ENCODE measurements at places on chromosomes 6 and 20.

DNA sequence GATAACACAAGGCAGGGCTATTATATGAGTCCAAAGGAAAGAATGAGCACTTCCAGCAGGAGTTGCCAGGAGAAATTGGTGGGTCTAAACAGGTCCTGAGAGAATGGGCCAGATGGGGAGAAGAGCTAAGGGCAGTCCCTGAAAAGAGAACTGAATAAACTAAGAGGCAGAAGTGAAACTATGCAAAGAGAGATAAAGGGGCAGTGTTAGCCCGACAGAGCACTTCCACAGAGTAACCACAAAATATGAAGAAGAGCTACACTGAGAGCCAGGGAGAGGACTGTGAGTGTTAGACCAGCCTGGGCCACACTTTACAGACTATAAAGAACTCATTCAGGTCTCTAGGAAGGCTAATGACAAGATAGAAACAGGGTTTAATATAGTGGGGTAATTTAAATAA, 43.8 kb downstream of the RALGAPA2 start:
- DNase-seq = no peak

DNA sequence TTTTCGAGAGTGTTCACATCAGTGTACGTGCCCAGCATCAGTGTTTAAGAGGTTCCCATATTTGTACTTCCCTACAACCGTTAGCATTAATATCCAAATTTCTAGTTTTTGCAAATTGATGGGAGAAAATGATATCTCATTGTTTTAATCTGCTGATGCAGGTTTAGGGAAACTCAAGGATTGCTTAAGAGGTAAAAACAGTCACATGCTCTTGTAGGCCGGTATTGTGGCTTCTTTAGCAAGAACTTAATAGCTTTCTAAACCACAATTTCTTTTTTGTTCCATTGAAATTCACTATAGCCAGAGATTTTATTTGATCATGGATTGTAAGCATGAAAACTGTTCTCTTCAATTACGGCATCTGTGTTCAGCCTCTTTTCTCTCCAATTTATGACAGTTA, 29.5 kb downstream of the BEND6 start:
- no peak for DNase-seq

DNA sequence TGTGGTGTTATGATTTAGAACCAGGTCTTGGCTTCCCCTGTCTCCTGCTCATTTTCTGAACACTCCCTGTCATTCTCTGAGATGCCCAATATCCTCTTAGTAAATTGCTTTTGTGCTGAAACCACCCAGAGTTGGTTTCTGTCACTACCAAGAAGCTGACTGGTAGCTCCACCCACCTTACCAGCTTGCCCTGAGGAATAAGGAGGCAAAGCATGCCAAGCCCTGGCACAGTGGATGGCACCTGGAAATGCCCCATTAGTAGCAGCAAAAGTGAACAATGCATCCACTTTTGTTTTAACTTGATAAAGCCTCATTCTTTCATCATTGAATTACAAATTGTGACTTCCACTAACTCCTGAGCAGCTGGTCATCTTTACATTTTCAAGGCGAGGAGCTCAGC, 157.7 kb downstream of the CDC5L start:
- no peak for DNase-seq

DNA sequence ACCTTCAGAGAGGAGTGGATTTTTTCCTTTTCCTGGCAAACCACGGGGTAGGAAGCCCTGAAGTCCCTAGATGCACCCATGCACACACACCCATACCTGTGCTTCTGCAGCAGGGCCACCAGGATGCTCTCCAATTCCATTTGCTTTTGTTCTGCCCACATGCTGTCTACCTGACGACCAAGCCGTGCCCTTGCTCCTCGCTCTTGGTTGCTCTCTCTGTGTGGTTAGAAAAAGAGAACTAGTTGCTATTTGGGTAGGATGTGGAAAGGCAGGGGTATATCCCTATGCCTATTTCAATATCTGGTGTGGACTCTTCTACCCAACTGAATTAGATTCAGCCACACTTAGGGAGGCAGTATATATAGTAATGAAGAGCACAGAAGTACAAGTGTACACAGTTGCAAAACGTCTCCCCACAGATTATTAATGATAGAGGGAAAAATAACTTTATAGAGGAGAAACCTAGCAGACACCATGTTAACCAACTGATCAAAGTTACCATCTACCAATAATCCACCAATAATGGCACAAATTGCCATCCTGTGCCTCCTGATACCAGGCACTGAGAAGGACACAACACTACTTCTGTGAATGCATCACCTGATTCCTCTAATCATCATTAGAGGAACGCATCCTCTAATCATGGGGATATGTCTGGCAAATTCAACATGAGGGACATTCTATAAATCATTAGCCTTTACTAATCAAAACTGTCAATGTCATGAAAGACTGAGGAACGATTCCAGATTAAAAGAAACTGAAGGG, 7.3 kb downstream of the GHRH start:
- no peak for DNase-seq

DNA sequence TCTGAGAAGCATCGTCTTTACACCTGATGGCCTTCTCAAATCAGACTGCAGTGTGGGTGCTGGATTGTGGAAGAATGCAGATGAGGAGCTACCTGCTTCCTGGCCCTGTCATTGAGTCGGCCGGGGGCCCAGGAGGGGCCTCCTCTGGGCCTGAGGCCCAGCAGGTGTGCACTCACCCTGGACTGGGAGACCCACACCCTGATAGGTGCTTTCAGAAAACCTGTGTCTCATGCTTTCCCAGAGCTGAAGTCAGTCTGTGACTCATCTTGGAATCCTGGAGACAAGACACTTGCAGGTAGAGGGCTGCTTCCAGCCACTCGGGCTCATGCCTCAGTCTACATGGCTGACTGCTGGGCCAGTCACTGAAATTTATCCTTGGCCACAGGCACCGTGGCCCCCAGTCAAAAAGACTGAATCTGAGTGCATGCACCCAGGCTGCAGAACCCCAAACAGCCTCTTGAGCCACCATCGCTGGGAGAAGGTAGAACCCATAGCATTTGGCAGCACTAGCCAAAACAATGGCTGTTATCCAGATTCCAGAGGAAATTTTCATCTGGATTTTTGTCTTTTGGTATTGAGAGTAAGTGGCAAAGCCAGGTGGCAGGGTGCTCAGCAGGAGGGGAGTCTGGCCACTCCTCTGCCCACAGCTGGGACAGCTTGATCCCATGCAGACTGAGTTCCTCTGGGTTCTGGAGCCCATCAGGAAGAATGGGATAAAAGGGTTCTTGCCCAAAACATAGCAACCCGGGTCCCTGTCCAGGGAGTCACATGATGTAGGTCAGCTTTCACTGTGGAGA, 182.0 kb upstream of the CST7 start:
- no peak for DNase-seq

- DNase-seq = peak; percentile 74
Observed at GRCh38 chr6:10759312-10759839, 11.8 kb downstream of the TMEM14B start.

- no peak for DNase-seq
Observed at GRCh38 chr6:105968603-105969333, 117.4 kb upstream of the PRDM1 start.

- no peak for DNase-seq
Observed at GRCh38 chr20:33095249-33095648, 15.8 kb downstream of the BPIFB4 start.

DNA sequence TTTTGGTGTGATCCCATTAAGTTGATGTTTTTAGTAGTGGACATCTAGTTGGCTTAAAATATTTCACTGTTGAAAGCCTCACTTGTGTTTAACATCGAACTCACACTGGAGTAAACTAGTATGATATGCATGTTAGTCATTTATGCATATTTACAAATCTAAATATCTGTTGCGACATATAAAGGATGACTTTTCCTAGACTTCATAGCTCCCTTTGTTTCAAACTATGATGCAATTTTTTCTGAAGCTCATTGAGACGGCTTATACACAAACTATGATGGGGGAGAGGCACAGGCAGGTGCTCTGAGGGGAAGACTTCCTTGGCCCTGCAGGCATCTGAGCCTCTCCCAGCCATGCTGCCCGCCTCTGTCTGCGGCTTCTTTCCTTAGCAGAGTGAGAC, 11.8 kb upstream of the FOXC1 start:
- DNase-seq = no peak

DNA sequence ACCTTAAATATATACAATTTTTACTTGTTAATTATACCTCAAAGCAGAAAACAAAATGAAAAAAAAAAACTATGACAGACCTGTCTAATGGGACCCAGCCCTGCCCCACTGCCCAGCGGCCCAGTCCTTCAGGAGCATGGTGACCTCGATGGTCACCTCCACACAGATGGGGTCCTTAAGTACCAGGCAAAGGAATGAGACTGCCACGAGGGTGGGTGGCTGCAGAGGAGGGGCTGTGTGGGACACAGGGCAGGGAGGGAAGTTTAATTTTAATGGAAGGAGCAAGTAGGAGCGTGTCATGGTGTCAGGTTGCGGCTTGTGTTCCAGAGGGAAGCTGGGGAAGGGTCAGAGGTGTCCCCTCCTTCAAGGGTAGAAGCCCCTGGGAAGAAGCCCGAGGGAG, 28.6 kb downstream of the GABRR2 start:
- no peak for DNase-seq

DNA sequence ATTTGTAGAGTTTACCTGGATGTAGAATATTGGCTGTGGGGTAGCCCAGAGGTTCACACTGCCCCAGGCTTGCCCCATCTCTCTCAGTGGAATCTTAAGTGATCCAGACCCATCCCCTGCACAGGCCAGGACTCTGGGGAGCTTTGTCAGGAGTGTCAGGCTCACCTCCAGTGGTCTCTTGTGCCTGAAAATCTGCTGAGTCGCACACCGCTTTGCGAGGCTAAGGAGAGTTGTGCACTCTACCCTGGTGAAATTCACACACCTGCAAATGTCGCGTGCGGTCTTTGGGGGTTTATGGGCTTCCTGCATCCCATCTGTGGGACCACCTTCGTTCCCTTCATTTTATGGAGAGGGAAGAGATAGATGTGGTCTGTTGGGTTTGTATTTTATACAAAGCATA, 63.6 kb upstream of the KIF25 start:
- DNase-seq = no peak

DNA sequence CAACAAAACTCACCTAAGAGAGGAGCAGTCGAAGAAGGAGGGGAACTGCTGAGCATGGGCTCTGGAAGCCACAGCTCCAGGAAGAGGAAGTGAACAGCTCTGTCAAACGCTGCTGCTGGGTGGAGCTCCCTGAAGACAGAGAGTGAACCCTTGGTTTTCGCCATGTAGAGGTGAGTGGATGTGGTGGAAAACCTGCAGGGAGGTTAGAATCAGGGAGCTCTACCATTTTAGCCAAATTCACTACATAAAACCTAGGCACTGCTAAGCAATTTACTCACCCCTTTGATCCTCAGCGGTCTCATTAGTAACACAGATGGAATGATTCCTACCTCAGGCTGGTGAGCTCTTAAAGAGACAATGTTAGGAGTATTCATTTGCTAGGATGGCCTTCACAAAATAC, 19.4 kb upstream of the TFAP2A start:
- DNase-seq = no peak

- no peak for DNase-seq
Observed at GRCh38 chr6:284486-284885, 7.8 kb upstream of the DUSP22 start.

- DNase-seq = no peak
Observed at GRCh38 chr20:34084227-34084923, 27.7 kb downstream of the EIF2S2 start.

- DNase-seq = no peak
Observed at GRCh38 chr6:104884867-104885517, 25.3 kb upstream of the HACE1 start.

DNA sequence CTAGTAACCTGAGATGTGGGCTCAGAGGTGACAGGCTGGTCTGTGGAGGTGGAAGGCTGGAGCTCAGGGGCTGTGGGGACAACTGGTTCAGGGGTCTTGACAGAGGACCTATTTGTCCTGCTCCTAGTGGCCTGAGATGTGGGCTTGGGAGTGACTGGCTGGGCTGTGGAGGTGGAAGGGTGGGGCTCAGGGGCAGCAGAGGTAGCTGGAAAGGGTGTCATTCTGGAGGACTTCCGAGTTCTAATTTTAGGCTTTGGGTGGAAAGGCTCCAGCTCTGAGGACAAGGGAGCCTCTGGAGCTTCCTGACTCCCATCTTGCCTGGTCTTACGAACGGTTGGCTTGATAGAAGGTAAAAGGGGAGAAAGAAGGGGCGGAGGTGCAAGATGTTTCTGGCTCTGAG, 11.5 kb downstream of the MDC1 start:
- DNase-seq = no peak

DNA sequence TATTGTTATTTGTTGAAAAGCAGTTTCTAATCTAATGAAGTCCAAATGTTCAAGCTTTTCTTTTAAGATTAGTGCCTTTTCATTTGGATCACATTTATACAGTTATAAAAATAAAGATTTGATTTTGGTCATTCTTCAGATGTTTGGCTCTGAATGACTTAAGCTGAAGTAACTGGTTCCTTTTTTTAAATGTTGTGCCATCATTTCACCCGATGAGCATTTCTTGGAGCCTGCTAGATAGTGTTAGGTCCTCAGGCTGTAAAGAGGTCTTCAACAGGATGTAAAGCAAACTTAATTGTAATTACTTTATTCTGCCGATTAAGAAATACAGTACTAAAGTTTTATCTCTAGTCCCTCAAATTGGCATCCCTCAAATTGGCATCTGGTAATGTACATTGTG, 41.2 kb upstream of the ASIP start:
- no peak for DNase-seq

DNA sequence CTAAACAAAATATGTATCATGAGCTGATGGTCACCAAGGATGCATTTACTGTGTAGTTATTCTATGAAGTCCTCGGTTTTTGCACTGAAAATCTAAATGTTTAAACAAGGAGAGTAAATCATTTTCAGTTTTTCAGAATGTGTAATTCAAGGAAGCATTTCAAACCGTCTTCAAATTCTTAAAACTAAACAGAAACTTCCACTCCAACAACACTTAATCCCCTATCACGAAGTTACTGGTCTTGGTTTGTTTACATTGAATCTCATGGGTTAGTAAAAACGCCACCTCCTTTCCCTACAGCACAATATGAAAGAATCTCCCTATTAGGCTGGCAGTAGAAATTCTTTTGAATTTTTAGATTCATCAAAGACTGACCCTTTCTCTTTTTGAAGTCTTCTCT, 192.9 kb downstream of the AIG1 start:
- no peak for DNase-seq

- DNase-seq = no peak
Observed at GRCh38 chr6:114055763-114056162, 84.8 kb upstream of the HDAC2 start.
